ENCODE measurements at places on chromosomes 7 and 10.

GRCh38 chr7:131170440-131171271, 157.0 kb upstream of the MKLN1 start:
- DNase-seq, result no peak

- DNase-seq, result no peak
Observed at GRCh38 chr7:121003986-121004685, 15.6 kb downstream of the CPED1 start.

GRCh38 chr7:14184292-14184864, 194.9 kb upstream of the ETV1 start:
- DNase-seq, result no peak

DNA sequence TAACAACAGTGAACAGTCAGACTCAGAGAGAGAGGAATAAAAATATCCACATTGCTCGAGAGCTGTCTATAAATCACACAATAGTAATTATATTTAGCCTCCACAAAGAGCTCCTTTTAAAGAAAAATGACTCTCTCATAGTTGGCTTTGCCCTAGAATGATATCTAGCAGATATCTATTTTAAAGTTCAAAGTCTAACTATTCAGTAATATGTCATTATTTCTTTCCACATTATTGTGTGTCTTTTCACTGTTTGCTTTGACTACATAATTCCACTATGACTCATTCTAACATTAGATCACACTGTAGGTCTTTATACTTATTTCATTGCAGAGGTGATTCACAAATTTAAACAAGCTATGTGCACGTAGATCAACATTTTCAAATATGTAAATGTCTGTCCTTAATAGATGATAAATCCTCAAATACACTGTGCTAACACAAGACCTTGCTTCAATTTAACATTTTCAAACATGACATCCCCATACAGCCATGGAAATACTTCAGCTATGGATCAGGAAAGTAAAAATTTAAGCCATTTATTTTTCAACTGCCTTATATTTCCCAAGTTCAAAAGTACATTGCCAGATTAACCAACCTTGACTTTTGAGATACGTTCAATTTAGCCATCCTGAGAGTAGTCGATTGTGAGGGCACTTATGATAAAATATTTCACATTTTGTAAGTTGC, 99.9 kb upstream of the AKR1E2 start:
- no peak for DNase-seq

DNA sequence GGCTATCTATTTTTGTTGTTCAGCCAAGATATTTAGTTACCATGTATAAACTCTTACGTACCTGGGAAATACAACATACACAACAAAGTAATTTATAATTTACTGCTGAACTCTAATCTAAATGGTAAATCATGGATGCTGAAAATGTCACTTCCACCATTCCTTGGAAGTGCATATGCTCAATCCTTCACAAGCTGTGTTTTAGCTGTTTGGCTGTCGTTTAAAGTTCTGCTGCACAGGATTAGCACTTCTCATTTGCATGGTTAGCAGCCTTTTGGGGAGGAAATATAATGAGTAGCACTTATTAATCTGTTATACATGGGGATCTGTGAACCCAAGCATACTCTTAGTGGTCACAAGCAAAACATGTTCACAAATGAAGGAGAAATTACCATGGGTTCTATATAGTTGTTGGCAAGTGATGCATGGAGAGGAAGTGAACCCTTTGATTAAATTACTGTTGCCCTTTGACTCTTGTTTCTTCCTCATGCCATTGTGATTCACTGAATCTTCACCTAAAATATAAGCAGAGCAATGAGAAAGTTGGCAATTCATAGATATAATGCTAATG, 18.5 kb downstream of the PIK3CG start:
- DNase-seq, result no peak

- no peak for DNase-seq
Observed at GRCh38 chr7:37104822-37105518, 343.7 kb downstream of the ELMO1 start.

DNA sequence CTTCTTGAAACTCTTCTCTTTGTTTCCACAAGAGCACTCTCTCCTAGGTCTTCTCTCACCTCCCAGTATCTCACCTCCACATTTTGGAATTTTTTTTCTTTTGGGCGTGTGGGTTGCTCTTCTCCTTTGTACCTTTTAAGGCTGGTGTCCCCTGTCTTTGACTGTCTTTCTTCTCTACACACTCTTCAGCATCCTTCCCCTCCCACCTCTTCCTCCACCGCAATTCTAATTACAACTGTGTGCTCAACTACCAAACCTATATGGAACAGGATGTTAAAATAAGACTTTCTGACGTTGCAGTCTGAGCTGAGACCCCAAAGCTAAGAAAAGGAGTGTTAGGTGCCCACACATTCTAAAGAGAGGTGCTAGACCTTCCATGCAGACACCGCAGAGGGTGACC, 14.0 kb upstream of the ADRB1 start:
- no peak for DNase-seq

DNA sequence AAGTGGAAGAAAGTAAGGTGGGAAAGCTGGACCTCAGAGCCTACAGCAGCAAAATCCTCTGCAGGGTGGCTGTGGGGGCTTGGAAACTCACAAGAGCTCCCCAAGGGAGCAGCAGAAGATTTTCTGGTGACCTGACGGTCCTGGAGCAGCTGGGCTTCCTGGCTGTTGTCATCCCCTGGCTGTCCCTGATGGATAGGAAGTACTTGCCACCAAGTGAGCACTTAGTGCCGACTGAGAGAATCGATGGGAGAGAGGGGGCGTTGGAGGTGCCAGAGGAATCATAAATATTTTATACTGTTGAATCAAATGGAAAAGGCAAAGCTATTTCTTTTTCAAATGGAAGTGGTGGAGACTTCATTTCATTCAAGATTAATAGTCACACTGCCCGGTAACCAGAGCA, 167.1 kb upstream of the ITGB1 start:
- no peak for DNase-seq

DNA sequence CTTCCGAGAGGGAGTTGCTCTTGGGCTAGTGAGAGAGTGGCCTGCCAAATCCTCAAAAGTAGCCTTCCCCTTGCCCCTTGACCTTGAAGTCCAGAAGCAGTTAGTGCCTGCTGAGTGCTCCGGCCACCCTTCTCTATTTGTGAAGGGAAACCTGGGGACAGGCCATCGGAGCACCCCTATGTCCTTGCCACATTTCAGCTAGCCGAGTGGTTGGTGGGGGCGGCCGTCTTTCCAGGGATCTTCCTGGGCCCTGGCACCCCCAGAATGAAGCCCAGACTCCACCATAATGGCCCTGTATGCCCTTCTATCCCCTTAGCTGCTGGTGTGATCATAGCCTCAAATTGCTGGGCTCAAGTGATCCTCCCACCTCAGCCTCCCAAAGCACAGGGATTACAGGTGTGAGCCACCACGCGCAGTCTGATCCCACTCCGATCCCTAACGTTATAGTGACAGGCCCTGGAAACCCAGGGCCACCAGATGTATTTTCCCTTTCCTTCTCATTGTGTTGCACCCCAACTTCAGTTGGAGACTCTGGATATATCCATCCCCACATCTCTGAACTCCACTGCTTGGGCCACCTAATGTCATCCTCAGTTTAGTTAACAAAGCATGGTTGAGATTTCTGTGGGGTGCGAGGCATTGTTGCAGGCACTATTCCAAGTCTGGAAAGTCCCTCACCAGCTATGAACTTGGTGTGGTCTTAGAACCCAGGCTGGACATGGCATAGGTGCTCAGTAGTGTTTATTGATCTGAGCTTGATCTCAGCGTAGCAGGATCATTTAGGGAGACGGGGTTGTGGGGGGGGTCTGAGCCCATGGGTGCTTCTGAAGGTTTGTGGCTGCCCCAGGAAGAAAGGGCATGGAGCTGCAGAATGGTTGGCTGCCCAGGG, 1.6 kb downstream of the TSPAN14 start:
- DNase-seq, result no peak

- no peak for DNase-seq
Observed at GRCh38 chr10:86684331-86685097, 16.2 kb downstream of the LDB3 start.

DNA sequence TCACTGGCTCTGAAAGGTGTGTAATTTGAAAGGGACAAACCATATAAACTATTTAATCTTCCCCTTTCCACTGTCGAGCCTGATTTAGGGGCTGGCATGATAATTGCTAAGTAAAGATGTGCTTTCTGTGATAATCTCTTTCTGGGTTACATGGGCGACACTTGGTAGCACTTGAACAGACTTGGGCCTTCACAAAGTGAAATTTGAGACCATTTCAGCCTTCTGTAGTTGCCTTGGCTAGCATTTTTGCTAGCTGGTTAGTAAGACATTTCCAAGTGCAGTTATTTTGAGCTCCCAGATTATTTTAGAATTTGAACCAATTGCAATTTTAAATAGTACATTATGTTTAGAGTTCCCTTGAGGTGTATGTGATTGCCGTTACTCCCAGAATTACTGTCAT, 432.7 kb upstream of the GALNT17 start:
- DNase-seq, result no peak

DNA sequence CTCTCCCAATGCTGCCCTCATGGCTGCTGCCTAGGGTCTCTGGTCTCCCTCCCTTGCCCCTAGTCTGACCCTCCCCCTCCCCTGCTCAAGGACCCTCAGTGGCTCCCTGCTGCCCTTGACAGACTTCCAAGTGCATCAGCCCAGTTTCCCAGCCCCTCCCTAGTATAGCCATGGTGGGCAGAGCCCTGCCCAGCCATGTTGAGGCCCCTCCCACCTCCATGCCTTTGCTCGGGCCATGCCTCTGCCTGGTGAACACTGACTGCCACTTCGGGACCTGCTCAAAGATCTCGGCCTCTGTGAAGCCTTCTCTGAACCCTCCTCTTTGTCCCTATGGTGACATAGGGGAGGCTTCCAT, 73.2 kb downstream of the MYL10 start:
- DNase-seq, result no peak

DNA sequence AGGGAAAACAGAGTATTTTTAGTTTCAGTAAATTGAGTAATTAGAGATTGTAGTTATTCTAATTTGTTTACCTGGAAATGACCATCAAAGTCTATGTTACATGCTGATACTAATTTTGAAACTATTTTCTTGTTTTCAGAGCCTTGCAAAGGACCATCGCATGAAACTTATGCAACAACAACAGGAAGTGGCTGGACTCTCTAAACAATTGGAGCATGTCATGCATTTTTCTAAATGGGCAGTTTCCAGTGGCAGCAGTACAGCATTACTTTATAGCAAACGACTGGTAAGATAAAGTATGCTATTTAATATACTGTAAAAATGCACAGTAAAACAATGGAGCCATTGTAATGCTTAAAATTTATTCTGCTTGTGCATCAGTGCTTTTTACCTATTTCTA, 78.5 kb downstream of the TRIM24 start:
- no peak for DNase-seq

DNA sequence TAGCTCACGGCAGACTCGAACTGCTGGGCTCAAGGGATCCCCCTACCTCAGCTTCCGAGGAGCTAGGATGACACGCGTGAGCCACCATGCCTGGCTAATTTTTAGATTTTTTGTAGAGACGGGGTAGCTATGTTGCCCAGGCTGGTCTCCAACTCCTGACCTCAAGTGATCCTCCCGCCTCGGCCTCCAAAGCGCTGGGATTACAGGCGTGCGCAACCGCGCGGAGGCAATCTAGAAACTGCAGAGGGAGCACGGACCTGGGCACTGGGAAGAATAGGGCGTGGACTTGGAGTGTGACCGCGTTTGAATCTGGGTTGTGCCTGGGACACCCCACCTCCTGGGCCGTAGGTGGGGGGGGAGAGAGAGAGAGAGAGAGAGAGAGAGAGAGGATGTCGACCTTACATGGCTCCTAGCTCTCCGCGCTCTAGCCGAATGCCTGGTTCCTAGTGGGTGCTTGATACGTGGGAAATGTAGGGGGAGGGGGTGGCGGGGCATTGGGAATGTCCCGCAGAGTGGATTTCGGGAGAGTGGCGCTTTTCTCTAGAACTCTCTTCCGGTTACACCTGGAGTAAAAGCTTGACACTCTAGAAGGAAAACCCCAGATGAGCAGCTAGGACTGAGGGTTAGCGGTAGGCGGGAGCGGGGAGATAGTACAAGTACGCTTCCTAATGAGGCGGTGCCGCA, 1.2 kb upstream of the MAP3K8 start:
- no peak for DNase-seq

Data from stimulated activated CD8-positive, alpha-beta memory T cell treated with anti-CD3 and anti-CD28 coated beads, Interleukin-7, amount 100 ng/mL, for 24 hours (primary cell).